ENCODE measurements at places on chromosomes 1 and 21.

DNA sequence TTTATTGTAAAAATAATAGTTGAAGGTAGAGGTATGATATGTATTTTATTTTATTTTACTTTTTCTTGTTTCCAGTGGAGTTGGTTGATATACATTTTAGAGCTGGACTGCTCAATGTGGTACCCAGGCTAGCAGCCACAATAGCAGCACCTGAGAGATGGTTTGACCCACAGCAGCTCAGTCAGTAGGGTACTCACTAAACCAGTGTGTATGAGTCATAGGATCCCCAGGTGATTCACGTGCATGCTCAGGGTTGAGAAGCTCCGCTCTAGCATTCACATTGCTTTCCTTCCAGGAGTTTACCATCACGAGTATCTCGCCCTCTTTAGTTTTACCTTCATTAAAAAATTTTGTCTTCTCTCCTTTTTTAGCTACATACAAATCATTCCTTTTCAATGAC lies 96.0 kb upstream of the PAXBP1 start:
- DNase-seq: no peak

- no peak for DNase-seq
Measured at GRCh38 chr21:44887126-44887806, 13.8 kb upstream of the PTTG1IP start.

GRCh38 chr1:147384804-147385203 lies 142.3 kb downstream of the CHD1L start:
- no peak for DNase-seq

DNA sequence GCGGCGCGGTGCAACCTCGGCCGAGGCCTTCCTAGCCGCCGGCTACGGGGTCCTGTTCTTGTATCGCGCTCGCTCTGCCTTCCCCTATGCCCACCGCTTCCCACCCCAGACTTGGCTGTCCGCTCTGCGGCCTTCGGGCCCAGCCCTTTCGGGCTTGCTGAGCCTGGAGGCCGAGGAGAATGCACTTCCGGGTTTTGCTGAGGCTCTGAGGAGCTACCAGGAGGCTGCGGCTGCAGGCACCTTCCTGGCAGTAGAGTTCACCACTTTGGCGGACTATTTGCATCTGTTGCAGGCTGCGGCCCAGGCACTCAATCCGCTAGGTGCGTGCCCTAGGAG lies 379 bp downstream of the PPCS start:
- DNase-seq: no peak

- DNase-seq: no peak
Measured at GRCh38 chr1:235918465-235918864, 51.8 kb upstream of the LYST start.

DNA sequence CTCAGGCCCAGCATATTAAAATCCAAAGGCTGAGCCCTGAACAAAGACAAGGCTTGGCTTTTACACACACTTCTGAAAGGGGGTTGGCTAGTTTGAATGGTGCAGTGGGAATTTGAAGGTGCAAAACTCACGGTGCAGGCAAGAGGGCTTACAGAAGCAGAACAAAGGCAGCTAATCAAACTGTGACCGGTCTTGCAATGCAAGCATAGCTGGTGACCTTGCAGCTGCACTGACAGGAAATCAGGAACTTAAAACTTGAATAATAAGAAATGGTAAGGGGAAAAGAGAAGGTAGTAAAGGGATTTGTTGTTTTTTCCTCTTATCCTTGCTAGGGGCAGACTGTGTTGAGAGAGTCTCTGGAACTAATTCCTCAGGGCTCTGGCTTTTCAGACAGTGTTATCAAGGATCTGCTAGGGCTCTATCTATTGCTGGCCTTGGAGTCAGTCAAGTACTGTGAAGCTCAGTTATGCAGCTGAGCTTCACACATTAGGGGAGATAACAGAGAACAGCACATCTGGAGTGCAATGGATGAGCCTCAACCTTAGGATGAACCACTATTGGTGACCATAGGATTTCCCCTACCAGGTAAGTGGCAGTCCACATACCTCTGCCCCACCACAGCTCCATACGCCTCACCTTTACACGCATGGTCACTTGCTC lies 97.6 kb downstream of the PPIAL4G start:
- DNase-seq: no peak

DNA sequence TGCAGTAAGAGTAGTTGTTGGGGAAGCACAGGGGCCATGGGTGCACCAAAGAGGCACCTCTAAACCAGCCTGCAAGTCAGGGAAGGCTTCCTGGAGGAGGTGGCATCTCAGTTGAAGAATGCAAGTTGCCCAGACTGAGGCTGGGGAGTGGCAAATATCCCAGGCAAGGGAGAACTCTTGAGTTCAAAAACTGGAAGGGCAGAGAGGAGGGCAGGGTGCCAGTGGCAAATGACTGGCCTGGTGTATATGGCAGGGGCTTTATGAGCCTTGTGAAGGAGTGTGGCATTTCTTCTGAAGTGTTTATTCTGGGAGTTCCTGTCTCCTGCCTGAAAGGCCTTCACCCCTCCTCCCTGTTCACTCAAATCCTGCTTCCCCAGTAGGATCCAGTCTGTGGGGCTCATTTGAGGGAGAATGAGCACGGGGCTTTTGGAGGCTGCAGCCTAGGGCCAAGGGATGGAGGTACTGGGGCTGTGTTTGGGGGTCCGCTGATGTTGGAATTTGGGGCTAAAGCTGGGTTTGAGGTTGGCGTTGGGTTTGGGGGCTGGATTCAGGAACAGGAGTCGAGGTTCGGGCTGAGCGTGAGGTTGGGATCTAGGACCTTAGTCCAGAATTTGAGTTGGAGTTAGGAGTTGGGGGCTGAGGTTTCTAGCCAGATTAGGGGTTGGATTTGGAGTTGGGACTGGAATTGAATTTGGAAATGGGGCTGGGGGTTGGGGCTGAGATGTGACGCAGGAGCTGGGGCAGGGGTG lies at the start of gene TMEM125:
TSS of gene TMEM125 (plus strand) at position 357 of the 749 bp plus-strand sequence. CDS start 2,740 bp downstream, outside the sequence.
- DNase-seq: no peak

DNA sequence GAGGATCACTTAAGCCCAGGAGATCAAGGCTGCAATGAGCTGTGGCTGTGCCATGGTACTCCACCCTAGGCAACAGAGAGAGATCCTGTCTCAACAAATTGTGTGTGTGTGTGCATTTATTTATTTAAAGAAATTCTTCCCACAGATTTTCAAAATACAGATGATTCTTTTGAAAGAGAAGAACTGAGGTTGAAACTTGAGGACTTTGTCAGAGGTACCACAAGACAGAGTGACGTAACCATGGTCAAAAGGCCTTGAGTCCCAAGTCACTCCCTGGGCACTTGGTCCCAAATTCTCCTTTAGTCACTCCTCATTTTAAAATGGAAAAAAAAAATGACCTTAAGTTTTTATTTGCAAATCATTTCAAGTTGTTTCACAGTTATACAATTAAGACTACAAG lies 57.4 kb downstream of the TIAM1 start:
- no peak for DNase-seq

DNA sequence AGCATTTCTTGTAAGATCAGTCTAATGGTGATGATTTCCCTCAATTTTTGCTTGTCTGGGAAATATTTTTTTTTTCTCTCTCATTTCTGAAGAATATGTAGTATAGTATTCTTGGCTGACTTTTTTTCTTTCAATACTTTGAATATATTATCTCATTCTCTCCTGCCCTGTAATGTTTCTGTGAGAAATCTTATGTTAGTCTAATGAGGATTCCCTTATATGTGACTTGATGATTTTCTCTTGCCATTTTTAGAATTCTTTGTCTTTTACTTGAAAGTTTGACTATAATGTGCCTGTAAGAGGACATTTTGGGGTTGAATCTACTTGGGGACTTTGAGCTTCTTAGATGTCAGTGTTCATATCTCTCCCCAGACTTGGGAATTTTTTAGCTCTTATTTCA lies 40.0 kb upstream of the PCBP3 start:
- no peak for DNase-seq

DNA sequence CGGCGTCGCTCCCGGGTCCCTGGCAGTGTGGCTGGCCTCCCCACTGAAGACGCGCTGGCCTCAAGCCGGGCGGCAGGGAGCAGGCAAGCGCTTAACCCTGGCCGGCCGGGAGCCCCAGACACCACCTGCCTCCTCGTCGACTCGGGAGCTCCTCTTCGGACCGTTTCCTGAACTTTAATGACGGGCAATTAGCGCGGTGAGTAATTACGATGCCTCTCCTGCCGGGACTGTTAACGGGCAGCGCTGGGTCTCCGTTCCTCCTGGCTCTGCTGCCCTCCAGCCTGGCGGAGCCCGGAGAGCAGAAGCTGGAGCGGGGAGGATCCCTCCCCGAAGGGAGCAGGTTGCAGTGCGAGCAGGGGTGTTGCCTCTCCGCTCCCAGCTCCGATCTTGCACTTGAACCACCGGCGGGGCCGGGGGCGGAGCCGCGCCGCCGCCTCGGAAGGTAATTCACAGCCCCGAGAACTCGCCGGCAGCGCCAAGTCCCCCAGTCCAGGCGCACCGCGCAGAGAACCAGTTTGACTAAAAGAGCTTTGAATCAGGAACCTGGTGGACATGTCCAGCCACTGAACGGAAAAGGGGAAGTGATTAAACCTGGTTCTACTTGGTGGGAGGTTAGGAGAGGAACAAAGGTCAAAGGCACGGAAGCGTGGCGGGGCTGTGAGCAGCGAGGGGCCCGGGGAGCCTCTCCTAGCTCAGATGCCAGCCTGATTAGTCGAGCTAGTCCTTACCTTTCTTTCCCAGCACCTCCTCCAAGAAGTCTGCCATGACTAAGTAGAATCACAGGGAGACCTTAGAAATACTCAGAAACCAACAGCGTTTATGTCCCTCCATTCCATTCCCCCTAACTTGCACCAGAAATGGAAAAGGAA lies 18.3 kb upstream of the PLEKHA6 start:
- DNase-seq: no peak

DNA sequence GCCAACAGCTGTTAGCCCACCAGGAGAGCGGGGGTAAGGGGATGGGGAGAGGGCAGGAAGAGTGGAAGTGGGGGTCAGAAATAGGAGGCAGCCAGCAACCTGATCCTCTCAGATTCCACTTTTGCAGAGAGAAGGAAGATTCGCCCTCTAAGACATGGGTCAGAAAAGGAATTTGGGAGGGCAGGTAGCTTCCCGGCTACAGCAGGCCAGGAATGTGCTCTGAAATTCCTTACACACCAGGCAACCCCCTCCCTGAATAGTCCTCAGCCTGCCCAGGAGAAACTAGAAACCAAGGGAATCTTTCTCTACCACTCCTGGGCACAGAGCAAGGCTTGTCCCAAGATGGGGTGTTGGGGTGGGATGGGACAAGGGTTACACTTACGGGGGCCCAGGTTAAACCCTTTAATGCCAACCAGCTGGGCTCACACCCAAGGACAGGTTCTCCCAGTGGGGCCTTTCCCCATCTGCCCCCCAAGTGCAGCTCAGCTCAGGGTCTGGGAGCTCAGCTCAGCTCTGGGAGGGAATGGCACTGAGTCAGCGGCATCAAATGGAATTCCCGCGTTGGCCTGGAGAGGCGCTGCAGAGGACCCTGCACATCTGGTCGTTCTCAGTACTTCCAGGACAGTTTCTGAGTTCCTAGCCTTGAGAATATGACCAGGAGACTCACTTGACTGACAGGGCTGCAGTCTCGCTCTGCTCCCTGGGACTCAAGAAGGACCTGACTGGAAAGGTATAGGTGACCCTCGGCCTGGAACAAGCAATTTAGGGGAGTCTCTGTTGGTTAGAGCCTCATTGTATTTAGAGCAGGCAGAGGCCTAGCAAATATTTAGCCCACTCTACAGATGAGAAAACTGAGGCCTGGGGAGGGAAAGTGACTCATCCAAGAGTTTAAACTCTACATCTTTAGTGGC lies 761 bp downstream of the TNNT2 start:
- peak; percentile 87 for DNase-seq

GRCh38 chr1:2791027-2791760 lies 10.3 kb downstream of the TTC34 start:
- DNase-seq: no peak

- DNase-seq: no peak
Measured at GRCh38 chr1:71656902-71657301, 576.1 kb upstream of the ZRANB2 start.

DNA sequence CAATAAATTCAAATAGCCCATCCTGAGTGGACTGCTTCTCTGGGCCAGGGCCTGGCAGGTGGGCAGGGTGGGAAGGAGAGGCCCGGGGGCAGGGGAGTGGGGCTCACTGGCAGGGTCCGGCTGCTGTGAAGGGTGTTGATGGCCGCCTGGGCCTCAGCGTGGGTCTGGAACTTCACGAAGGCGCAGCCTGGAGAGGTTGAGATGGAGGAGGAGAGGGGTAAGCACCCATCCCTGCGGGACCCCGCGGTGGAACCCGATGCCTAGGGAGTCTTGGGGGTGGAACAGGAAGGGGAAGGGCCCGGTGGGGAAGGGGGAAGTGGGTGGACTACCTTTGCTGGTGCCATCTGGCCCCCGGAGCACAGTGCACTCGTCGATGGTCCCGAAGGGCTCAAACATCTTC lies 7.7 kb downstream of the CELF3 start:
- no peak for DNase-seq

DNA sequence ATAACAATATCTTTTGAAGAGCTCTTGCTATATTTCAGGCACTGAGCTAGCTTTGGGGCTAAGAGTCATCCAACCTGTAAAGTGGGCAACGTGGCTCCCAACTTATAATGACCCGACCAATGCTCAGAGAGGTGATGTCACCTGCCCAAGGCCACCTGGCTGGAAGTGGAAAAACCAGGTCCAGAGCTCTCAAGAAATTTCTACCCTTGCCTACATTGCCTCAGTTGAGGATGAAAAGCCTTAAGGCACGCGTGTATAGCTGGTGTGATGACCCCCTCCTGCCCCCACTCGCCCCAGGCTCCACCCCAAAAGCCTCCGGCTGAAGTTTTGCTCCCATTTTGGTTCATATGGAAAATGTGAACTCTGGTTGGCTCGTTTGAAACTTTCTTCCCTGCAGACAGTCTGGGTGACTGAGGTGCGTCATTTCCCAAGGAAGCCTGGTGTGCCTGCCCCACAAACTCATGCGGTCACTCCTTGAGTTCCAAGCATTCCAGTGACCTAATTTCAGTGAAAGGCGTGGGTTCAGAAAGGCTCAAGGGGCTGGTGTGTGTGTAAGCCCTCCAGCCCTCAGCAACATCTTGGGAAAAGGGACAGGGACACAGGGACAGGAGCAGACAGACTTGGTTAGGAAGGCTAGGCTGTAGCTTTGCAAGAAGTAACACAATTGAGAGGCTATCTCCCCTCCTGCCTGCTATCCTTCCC lies 20.5 kb downstream of the HTR1D start:
- no peak for DNase-seq

- no peak for DNase-seq
Measured at GRCh38 chr1:204087893-204088528, 15.1 kb downstream of the SOX13 start.

- DNase-seq: no peak
Measured at GRCh38 chr1:247077876-247078257, 744 bp downstream of the ZNF670 start.

- no peak for DNase-seq
Measured at GRCh38 chr1:15983275-15983674, 7.4 kb upstream of the ZBTB17 start.

DNA sequence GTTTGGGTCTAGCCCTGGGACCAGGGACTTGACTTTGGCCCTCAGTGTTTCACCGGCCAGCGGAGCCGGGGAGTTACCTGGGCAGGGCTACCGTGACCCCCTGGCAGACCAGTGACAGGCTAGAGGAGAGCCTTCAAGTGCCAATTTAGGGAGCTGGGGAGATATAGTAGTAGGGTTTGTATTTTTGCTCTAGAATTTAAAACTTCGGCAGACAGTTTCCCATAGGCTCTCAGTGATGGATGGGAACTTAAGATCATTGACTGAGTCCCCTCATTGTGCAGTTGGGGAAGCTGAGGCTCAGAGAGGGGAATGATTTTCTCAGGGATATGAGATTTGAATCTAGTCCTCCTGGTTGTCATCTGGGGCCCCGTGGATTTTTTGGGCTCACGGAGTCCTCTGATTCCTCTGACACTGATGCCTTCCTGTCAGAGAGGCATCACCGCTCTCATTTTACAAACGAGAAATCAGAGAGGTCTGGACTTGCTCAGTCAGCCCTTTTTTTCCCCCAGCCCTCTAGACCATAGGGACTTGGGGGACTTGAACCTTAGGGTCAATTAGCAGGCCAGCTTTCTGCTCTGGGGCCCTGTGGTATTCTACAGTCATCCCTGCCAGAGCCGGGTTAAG lies 58.3 kb upstream of the ACOT11 start:
- no peak for DNase-seq
